ENCODE measurements at places on chromosomes 7 and 10.

DNA sequence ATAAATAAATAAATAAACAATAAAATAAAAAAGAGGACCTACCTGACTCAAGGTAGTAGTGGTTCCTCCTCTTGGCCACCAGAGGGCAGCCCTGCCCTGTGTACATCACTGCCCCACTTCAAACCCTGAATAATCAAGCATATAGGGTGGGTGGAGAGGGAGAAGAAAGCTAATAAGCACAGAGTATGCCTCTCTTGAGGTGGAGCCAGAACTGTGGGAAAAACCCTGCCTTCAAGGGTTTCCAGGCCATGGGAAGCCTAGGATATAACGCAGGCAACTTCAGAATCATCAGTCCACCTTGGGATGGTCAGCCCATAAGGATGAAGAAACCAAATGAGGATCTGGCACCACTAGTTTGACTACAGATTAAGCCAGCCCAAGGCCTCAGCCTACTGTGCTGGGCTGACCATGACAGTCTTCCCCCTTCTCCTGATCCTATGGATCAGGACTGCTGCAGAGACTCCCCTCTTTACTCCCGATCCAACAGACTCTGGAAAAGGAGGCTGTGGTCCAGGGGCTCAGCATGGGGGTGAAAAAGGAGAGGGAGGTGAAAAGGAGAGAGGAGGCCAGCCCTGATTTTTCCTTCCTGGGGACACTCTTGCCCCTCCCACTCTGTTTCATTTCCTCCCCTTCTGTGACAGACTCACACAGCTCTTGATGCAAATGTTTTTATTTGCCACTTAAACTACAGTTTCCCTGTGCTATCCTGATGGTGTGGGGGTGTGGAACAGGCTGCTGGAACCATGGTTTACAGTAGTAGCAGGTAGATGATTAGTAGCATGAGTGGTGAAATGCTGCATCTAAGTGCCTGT is 10.1 kb downstream of the AVPI1 start:
- DNase-seq, result peak; percentile 72

DNA sequence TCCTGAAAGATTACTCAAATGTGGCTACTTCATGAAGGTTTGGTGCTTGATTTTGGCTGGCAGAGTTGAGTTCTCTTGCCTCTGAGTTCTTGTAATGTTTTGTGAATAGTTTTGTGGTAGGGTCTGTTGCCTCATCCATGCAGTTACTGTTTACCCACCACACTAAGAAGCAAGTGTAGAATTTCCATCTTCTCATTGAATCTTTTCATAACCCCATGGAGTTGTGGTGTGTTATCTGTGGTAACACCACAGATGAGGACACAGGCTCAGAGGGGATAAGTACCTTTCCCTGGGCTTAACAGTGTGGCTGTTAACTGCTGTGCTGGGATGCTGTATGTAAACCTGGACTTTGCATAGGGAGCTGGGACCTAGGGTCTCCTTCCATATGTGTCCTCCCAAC is 186.3 kb downstream of the CAMK1D start:
- no peak for DNase-seq

- DNase-seq, result no peak
These were observed 32.0 kb upstream of the MXI1 start for GRCh38 chr10:110175406-110175805.

- no peak for DNase-seq
These were observed 533.4 kb downstream of the TCERG1L start for GRCh38 chr10:130778166-130778545.

DNA sequence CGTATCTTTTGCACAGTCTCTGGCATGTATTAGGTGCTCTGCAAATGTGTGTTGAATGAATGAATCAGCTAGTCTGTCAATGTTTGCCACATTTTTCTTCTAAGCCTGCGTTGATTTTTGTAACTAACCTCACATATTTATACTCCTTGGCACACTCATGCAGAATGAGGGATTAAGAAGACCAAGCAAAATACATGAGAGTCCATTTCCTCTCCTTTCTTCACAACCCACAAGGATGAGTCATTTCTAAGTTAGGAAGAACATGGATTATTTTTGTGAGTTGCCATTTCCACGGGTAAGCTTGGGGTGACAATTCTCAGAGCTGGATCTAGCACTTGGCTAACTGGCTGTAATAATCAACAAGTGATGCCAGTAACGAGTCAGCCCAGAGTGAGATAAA is 158.8 kb downstream of the TWIST1 start:
- DNase-seq, result no peak

GRCh38 chr10:89206402-89207180 is 526 bp downstream of the CH25H start:
- no peak for DNase-seq

DNA sequence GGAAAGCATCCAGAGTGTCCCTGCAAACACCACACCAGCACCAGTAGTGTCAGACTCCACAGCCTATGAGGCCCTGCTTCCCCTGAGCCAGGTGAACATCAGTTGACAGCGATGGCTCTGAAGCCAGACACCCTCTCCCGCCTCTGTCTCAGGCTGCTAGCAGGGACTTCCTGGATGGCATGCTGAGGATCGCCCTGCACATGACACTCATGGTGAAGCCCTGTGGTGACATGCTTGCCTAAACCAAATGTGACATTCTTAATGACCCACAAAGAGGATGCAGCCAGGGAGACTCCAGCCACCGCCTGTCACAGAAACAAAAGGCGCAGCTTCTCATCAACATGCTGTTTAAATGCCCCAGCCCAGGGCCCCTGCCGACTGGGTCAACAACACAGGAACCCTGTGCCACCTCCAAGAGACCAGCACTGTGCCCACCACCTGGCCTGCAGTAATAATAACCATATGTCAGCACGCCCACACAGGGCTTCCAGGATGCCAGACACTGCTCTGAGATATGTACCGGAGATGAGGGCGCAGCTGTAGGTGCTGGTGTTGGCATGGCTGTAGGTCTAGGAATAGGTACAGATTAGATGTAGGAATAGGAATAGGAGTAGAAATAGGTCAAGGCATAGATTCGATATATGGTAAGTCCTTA is 81.3 kb downstream of the GRID1 start:
- DNase-seq, result no peak

DNA sequence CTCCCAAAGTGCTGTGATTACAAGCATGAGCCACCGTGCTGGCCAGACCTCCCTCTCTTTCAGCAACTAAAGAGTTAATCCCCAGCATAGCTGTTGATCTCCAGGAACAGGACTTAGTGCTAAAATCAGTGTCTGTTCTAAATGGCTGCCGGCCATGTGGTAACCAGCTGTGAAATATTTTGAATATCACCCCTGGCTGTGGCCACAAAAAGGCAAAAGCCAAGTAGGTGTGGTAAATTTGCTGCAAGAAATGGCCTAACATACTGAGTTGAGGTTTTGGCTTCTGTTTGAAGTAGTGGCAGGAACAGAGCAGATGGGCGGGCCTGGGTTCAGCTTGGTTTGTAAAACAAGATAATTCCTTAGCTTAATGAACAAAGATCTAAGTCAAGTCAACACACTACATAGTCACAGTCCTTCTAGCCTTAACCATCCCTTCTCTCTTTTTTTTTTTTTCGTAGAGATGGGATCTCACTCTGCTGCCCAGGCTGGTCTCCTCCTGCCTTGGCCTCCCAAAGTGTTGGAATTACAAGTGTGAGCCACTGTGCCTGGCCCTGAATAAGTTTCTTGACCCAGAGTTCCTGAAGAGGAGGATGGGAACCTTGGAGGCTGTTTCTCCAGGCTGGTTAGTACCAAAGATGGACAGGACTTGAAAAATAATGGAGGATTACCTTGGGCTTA is 22.7 kb upstream of the AGFG2 start:
- no peak for DNase-seq

GRCh38 chr10:86715836-86716235 is 40.6 kb upstream of the BMPR1A start:
- no peak for DNase-seq

GRCh38 chr7:50308203-50308531 is 3.7 kb downstream of the IKZF1 start:
- DNase-seq, result no peak

DNA sequence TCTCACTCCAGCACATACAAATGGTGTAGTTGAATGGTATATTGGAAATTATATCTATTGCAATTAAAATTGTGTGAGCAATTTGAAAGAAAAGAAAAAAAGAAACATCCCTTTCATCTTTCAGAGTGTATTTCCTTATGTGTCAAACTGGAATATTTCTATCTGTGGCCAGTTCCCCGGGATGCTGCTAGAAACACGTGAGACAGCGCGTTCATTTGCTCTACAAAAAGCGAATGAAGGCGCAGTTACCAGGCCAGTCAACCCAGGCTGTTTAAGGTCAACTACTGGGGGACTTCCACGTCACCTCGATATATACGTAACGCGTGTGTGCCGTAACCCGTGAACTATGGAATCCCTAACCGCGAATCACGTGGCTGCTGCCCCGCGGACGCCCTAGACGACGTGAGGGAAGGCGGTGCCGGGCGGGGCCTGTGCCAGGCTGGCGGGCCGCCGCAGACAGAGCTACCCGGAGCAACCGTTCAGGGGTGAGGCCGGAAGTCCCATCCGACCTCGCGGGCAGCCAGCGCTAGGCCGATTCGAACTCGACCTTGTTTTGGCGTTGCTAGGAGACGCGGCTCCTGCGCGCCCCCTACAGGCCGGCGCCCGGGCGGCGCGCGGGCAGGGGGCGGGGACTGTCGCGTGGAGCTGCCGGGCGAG is 1.1 kb upstream of the ARL4A start:
- peak; percentile 27 for DNase-seq

DNA sequence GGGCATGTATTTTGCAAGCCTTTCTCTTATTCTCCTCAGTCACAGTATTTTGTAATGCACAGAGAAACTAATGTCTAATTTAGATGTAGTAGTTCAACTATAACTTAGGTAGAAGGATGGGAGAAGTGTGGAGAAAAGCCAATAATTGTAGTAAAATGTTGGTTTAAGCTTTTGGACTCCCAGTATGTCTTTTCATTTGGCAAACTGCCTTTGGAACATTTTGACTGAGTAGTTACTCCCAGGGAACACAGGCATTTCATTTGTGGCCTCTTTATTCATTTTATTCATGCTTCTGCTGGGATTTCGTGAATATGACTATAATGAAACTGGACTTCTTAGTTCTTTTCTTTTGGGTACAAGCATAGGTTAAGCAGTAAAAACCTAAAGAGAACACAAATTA is 79.0 kb downstream of the EXOC4 start:
- DNase-seq, result no peak

DNA sequence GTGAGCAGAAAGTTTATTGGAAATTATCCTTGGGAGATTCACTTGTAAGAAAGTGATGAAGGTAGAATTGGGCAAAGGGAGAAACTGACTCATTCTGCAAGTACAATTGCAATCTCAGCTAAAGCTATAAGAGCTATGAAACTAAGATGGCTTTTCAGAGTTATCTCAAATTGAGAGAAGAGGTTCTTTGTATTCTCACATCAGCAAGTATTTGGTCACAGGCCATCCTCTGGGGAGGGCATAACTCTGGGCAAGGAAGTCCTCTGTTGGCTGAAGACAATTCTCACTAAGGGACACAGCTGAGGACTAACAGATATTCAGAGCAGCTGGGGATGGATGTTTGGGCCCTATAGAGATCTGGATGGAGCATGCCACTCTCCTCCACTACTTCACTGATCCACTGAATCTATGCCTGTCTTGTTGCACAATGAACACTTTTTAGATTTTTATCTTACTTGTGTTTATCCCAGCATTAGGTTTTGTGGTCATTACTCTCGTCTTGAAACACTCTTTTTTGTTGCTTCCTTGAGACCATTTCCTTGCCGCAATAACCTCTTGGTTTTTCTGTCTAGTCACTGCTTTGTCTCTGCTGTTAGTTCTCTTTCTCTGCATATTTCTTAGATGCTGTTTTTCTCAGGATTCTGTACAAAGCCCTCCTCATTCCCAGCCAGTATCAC is 115.1 kb downstream of the GNAI1 start:
- DNase-seq, result no peak

GRCh38 chr7:117227091-117227490 is 95.8 kb downstream of the WNT2 start:
- no peak for DNase-seq

- DNase-seq, result no peak
These were observed 7.8 kb downstream of the LIPM start for GRCh38 chr10:88810196-88810961.

GRCh38 chr10:88886557-88886956 is 6.5 kb downstream of the STAMBPL1 start:
- DNase-seq, result no peak

- no peak for DNase-seq
These were observed 92.2 kb downstream of the SRPK2 start for GRCh38 chr7:105296491-105296890.

GRCh38 chr10:29120216-29120615 is 168.7 kb upstream of the LYZL1 start:
- no peak for DNase-seq

DNA sequence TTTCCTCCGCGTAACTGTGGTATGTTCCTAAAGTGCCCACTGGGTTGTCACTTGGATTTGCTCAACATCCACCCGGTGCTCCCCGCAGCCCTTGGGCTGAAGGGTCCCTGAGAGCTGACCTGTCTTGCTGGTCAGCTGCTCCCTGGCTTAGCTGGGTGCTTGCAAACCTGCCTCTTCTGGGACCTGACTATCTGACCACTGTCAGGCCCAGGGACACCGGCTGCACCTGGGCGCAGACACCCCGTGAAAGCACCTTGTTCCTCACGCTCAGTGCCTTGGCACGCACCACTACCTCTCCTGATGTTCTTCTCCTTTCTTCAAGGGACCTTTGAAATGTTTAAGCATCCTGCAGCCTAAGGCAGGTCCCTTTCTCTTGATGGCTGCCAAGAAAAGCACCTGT is 26.6 kb upstream of the LARP4B start:
- DNase-seq, result no peak

- no peak for DNase-seq
These were observed 105.1 kb downstream of the AASS start for GRCh38 chr7:122038904-122039303.

DNA sequence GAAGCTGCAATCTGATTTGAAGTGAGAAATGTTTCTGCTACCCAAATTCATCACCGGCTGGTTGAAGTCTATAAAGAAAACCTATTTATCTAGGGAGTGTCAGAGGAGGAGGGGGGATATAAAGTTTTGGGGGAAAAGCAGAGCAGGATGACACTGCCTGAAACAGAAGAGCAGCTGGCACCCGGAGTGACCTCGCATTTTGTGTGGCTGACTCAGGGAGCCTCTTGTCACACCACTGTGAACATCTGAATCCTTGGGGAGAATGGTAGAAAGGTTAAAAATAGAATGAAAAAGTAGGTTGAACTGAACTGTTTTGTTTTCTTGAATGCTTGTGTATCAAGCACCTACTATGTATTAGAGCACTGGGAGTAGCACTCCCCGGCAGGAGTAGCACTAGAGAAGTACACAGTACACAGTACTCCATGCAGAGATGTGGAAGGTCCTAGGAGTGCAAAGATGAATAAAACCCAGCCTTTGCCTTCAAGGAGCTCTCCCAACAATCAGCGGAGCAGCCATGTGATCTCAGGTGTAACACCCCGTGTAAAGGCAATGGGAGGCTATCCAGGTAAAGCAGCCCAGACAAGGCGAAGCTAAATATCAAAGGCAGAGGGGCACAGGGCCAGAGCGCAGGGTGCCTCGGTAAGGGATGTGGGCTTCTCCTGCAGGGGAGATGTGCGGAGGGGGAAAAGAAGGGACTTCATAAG is 13.5 kb downstream of the CRTAC1 start:
- DNase-seq, result no peak

DNA sequence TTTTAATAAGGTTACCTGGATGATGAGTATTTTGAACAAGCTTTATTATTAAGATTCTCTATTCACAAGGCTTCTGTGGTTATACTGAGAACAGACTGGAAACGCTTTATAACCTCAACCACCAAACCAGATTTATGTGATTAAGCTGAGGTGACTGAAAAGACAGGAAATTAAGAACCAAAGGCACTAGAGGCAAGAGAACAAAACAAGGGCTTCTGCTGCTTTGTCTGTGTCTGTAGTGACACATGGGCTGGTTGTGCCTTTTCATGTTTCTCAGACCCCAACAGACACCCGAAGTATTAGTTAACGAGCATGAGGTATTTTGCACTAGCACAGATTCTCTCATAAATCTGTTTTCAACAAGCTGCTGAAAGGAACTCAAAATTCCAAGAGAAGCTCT is 64.4 kb downstream of the RAPGEF5 start:
- DNase-seq, result no peak

Data from D721Med (cell line).